ENCODE measurements at places on chromosomes 7 and 10.

- DNase-seq = no peak
These were observed 13.2 kb downstream of the PCLO start for GRCh38 chr7:83149466-83149865.

DNA sequence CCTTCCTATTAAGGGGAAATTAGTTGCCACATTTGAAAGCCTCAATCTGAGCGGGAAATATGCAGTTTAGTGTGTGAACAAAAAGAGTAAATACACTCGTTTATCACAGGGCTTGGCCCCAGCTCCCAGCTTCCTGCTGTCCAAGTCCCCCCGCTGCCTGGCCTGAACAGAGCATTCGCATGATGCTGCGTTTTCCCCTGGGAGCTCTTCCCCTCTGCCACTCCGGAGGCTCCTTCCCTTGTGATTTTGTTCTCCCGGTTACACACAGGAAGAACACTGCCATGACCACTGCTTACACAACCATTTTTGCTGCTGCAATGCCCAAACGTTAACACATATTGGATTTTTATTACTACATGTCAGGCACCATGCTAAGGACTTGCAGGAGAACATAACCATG lies 120.7 kb upstream of the ADARB2 start:
- no peak for DNase-seq

GRCh38 chr7:149867762-149868622 lies 5.8 kb upstream of the ATP6V0E2 start:
- DNase-seq = no peak

- peak; percentile 32 for DNase-seq
These were observed 75.7 kb upstream of the EFCAB10 start for GRCh38 chr7:105656922-105657521.

DNA sequence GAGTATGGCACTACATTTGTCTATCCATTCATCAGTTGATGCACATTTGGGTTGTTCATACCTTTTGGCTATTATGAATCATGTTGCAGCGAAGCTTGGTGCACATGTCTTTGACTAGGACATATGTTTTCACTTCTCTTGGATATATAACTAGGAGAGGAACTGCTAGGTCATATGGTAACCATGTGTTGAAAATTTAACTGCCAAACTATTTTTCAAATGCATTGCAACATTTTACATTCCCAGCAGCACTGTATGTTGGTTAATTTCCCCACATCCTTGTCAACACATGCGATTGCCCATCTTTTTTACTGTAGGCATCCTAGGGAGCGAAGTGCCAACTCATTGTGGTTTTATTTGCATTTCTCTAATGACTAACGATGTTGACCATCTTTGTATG lies 183.4 kb downstream of the PRKCQ start:
- no peak for DNase-seq

- DNase-seq = no peak
These were observed 138.4 kb downstream of the BICC1 start for GRCh38 chr10:58651040-58651439.

DNA sequence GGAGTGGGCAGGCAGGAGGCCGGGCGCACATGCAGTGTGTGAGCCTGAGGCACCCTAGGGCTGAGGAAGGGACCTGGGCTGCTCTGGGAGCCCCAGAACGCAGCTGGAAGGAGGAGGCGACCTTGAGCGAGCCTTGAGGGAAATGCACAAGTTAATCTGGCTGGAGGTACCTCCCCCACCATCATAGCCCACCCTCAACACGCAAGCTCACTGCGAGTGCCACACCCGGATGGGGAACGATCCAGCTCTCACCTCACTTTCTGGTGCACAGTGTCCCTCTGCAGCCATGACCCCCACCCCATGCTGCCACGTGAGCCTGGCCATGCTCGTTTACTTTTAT lies 162.4 kb upstream of the PPP2R2D start:
- DNase-seq = no peak

DNA sequence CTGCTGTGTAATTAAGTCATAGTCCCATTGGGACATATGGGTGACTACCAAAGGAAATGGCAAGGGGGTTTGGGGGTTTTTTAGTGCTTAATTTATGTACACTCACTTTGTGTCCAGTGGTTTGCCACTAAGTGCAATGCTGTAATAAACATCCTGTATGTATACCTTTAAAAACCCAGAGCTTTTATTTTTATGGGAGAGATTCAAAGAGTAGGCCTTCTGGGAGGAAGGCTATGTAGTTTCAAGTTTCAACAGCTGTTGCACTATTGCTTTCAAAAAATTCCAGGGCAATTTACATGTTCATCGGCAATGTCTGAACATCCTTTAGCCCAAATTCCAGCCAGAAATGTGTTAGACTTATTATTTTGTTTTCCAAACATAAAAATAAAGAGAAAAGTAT lies 744.7 kb downstream of the XPNPEP1 start:
- DNase-seq = no peak

DNA sequence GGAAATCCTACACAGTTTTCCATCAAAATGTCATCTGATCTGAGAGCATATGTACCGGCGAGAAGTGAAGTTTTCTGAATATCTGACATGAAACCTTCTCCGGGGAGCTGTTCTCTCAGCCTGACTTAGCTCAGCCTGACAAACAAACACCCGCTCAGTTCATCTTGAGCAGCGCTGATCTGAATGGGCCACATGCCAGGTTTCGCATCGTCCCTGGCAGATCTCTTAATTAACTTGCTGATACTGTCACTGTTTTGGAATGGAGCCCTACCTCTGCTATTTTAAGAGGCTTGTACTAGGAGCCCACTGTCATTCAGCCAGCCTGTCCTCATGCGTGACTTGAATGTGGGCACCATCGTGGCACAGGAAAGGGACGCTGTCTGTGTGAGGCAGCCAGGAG lies 109.2 kb downstream of the STRA8 start:
- no peak for DNase-seq

- DNase-seq = no peak
These were observed 47.6 kb downstream of the BPGM start for GRCh38 chr7:134694299-134694698.

- no peak for DNase-seq
These were observed 17.9 kb downstream of the PRKCQ start for GRCh38 chr10:6562221-6562620.

DNA sequence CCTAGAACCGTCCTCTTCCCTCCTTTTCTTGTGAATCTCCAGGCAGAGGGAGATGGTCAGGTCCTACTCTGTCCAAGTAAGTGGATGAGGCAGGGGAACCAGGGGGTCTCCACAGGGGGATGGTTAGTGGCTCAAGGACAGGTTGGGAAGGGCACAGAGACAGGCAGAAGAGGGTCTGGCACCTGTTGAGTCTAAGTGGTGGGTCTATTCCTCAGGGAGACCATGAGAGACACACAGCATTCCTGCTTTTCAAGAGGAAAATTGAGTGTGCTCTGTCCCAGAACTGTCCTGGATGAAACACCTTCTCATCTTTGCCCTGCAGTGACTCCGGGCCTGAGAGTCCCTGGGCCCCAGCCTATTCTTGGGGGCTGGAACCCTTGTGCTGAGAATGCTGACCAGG lies 184.8 kb upstream of the GALNT17 start:
- DNase-seq = no peak

GRCh38 chr7:34222722-34223121 lies 317.4 kb downstream of the BMPER start:
- no peak for DNase-seq
